ENCODE measurements at places on chromosomes 12 and 14.

GRCh38 chr14:50320283-50320682 lies 8.2 kb downstream of the DMAC2L start:
- no peak for DNase-seq

DNA sequence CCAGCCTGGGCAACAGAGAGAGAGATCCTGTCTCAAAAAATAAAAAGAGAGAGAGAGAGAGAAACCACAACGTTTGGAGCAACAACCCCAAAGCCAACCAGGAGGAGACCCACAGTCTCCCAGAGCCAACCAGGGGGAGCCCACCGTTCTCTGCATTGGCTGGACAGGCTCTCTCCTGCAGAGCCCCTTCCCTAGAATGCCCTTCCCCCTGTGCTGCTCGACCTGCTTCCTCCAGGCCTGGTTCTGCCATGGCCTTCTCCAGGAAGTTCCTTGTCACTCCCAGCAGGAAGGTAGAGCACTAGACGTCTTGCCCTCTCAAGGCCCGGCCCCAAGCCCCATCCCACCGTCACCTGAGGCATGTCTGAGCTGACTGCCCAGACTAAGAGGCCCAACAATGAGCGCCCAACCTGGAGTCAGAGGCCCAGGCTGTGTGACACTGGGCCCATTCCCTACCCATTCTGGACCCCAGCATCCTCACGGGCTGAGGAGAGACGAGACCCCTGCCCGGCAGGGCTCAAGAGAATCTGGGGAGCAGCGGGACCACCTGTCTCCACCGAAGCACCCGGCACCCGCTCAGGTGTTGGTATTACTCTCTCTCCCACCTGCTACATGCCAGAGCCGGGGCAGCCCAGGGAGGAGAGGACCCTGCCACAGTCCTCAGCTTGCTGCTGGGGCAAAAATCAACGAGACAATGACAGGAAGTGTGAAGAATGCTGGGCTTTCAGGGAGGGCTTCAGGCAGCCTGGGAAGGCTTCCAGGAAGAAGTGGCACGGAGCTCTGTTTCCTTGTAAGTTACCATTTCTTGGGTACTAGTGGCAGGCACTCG lies 61.2 kb downstream of the DIO3 start:
- DNase-seq, result no peak

GRCh38 chr12:21677622-21678277 lies 20.1 kb upstream of the LDHB start:
- no peak for DNase-seq

DNA sequence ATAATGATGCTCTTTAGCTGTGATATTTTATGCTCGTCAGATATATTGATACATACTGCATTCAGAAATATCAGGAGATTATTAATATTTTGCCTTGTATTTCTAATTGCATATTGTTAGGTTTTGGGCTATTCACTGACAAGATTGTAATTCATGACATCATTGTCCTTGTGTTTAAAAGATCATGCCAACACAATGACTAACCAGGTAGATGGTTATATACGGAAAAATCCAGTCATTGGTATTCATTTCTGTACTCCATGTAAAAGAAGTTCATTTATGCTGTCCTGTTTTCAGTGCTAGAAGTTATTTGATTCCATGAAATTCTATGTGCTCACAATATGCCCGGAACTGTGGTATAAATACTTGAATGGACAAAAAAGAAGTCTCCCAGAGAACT lies 107.5 kb downstream of the KITLG start:
- no peak for DNase-seq

DNA sequence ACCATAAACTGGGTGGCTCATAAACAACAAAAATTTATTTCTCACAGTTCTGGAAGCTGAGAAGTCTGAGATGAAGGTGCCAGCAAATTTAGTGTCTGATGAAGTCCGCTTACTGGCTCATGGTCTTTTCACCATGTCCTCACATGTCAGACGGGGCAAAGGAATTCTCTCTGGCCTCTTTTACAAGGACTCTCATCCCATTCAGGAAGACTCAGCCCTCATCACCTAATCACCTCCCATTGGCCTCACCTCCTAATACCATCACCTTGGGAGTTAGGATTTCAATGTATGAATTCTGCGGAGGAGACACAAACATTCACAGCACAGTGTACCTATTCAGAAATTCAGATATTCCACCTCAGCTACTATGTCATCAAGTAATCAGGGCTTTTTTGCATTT lies 357.6 kb downstream of the PAWR start:
- DNase-seq, result no peak

- no peak for DNase-seq
These were observed 89.4 kb downstream of the OTX2 start for GRCh38 chr14:56720703-56721460.
